ENCODE measurements at places on chromosomes 2 and 18. TPM values are rescaled to one million over a fixed set of nuclear protein-coding genes. Genes with fewer than 3 reads are reported as not detected.

Gene MEIS1
- total RNA-seq, result 11.5 TPM

Gene AOX1
- total RNA-seq, result 0.45 TPM

Gene ORC4
- total RNA-seq, result 59.2 TPM

Gene DIPK1C
- total RNA-seq, result not detected

Gene HOXD1
- total RNA-seq, result not detected

Gene C2orf78
- not detected for total RNA-seq

Gene ELMOD3
- total RNA-seq, result 15.5 TPM

Gene OR6B3
- not detected for total RNA-seq

DNA sequence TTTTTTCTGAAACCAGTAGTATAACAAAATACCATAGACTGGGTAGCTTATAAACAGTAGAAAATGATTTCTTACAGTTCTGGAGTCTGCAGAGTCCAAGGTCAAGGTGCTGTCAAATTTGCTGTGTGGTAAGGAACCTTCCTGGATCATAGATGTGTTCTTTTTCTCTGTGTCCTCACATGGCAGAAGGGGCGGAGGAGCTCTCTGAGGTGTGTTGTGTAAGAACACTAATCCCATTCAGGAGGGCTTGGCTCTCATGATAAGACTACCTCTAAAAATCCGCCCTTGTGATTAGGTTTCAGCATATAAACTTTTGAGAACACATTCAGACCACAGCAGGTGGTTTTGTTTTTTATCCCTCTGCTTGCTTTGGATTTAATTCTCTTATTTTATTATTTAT, 25.7 kb downstream of the ANKRD62 start:
- DNase-seq, result no peak

- DNase-seq, result no peak
These were observed 51.5 kb upstream of the PHLPP1 start for GRCh38 chr18:62663731-62664336.

GRCh38 chr18:74695170-74695569, 97.5 kb downstream of the ZNF407 start:
- no peak for DNase-seq

GRCh38 chr2:65922794-65923193, 490.4 kb upstream of the SPRED2 start:
- DNase-seq, result no peak

DNA sequence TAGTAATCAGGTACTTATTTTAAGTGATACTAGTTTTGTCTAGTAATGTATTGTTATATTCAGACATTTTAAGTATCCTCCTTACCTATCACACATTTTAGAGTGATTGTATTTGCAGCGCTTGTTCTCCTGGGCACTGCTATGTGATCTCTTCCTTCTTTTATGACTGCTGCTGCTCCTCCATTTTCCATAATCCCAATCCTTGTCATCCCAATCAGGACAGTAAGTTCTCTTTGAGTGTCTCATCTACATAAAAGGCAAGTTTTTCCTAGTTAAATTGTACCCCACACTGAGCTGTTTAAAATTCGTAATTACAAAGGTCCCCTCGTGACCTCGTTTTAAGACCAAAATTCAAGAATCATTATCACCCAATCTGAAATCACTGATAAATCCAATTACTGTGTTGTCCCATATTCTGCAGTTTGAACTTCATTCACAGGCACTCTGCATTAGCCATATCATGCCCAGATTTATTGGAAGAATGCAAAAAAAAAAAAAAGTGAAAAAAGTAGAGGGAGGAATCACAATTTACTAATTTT, 2.8 kb downstream of the CLK1 start:
- no peak for DNase-seq

GRCh38 chr18:55354795-55355194, 233.2 kb downstream of the TCF4 start:
- DNase-seq, result no peak

GRCh38 chr2:96952976-96953610, 33.3 kb downstream of the FAM178B start:
- DNase-seq, result no peak

- DNase-seq, result no peak
These were observed 17.2 kb downstream of the SP110 start for GRCh38 chr2:230202430-230203109.

All from Calu3 (cell line).